ENCODE measurements at places on chromosomes 12 and 14.

- H3K4me1 ChIP-seq: no peaks in the 10 kb centered on the region
- H3K4me3 ChIP-seq: no peak overlapping the region
- H3K36me3 ChIP-seq: no peaks in the 10 kb centered on the region
- no peak overlapping the region for H3K27ac ChIP-seq
- no peak for DNase-seq
Observed at GRCh38 chr14:54125109-54125508, 168.5 kb upstream of the BMP4 start.

GRCh38 chr14:40757376-40757950, 849.2 kb upstream of the LRFN5 start:
- no peak overlapping the region for H3K27ac ChIP-seq
- no peak for DNase-seq
- no peak overlapping the region for H3K4me3 ChIP-seq
- H3K4me1 ChIP-seq: no peaks in the 10 kb centered on the region

DNA sequence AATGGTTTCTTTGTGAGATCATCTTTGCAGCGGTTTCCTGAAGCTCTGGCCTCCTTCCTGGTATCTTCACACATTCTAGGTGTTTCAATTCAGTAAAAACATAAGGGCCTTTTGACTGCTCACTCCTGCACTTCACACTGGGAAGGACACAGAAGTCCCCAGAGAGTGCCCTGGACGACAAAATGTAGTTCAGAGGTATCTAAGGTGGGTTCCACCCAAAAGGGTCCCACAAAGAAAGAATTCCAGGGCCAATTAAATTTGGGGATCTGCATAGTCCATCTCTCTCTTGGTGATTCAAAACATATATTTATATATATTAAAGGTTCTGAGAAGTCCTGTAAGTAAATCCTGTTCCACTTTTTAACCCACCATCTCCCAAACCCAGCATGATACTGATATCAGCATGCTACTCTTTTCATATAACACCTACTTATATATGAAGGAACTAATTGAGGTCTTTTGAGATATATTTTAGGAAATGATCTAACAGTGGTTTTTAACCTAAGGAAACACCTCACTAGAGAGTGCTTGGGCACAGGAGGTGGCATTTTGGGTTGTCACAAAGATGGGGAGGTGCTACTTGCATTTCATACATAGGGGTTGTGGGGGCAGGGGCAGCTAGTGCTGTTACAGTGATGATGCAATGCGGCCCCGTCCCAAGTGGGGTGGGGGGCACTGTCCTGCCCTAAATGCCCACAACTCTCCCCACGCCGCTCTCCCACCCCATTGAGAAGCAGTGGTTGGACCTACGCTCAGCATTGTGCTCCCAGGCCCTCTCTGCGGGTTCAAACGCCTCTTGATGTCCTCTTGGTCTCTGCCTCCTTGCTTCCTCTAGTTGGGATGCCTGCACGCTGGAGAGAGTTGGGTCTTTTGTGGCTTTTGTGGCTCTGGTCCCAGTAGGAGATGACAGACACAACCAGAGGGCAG, 109.4 kb downstream of the ARF6 start:
- H3K36me3 ChIP-seq: no peaks in the 10 kb centered on the region
- peaks cover 34% of the 10 kb centered on the region for H3K4me1 ChIP-seq
- H3K27me3 ChIP-seq: no peaks in the 10 kb centered on the region
- no peak overlapping the region for H3K4me3 ChIP-seq
- H3K27ac ChIP-seq: peak overlapping the region; percentile 97

GRCh38 chr12:120488057-120488640, 7.8 kb upstream of the DYNLL1 start:
- no peak overlapping the region for H3K4me3 ChIP-seq
- H3K36me3 ChIP-seq: no peaks in the 10 kb centered on the region
- H3K27ac ChIP-seq: no peak overlapping the region
- no peaks in the 10 kb centered on the region for H3K27me3 ChIP-seq

DNA sequence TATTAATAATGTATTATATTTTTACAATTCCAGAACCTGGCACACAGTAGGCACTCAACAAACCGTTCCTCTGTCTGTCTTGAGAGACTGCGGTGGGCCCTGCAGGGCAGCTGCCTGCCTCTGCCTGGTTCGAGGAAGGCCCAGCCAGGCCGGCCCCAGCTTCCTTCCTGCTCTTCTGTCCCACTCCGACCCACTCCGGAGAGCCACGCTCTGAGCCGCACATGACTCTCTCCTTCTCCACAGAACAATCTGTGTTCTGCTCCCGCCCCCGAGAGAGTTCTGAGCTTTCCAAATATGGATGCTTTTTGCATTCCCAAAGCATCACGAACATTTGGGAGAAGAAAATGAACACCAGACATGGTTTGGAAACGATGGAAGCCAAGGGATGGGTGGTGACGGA, 57.3 kb downstream of the TTC7B start:
- H3K27ac ChIP-seq: peak overlapping the region; percentile 80
- no peaks in the 10 kb centered on the region for H3K36me3 ChIP-seq
- H3K4me3 ChIP-seq: peak overlapping the region; percentile 69
- H3K27me3 ChIP-seq: no peaks in the 10 kb centered on the region
- H3K4me1 ChIP-seq: peaks cover 7% of the 10 kb centered on the region

GRCh38 chr12:31959701-31960391, 631 bp downstream of the RESF1 start:
- peak overlapping the region; percentile 89 for H3K4me3 ChIP-seq
- H3K27me3 ChIP-seq: no peaks in the 10 kb centered on the region

- no peaks in the 10 kb centered on the region for H3K4me1 ChIP-seq
- no peak overlapping the region for H3K4me3 ChIP-seq
- H3K27me3 ChIP-seq: no peaks in the 10 kb centered on the region
- H3K27ac ChIP-seq: no peak overlapping the region
- DNase-seq: no peak
Observed at GRCh38 chr14:70794294-70794693, 15.0 kb downstream of the MAP3K9 start.

GRCh38 chr14:76955575-76956315, 72.8 kb downstream of the IRF2BPL start:
- no peaks in the 10 kb centered on the region for H3K36me3 ChIP-seq
- no peaks in the 10 kb centered on the region for H3K27me3 ChIP-seq
- peak; percentile 49 for DNase-seq

Measured in fibroblast of lung (primary cell).